ENCODE measurements at places on chromosomes 1 and 21.

- DNase-seq: no peak
These were observed 624.8 kb upstream of the PTBP2 start for GRCh38 chr1:96096613-96097321.

DNA sequence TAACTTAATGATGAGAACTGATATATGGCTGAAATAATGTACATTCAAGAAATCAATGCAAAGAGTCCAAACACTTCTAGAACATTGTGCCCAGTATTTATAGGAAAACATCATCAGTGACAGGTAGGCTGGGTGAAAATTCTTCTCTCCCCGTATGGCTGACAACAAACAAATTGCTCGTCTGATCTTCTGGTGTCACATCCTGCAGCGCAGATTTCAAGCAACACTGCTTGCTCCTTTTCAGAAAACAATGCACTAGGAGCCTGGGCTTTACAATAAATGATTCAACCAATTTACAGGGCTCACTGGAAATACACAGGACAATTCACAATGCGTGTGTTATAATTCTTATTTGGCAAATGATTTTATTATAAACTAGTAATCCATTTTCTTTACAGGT is 185.3 kb downstream of the RERE start:
- DNase-seq: no peak

DNA sequence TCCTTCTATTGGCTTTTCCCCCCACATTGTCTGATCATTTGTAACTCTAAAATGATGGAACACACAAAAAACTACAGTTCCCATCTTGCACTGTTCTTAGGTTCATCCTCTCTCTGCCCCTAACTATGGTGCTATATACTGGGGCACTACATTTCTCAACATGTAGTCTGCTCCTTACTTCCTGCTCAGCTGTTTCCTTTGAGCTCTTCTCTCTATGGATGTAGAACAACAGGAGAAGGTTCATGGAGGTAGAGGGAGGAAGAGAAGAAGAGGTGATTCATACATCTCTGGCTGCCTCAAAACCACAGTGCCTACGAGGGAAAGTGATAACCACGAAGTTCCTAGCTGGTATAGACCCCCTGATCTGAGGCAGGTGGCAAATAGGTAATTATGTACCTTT is 7.0 kb upstream of the C1orf146 start:
- no peak for DNase-seq

DNA sequence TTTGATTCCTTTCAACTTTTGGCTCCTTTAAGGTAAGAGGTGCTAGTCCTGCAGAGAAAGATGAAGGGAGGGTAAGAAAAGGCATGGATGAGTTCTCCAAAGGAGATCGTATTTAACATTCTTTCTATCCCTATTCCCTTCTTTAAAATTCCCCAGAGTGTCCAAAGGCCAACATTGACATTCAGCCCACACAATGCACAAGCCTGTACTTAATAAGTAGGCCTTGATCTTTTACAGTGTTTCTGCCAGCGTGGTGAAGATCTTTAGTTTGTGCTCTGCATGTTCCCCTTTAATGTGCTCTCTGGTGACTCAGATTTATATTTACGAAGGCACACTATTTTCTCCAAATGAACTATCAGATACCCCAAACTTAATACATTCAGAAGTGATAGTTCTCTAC is 582.5 kb upstream of the RGS18 start:
- DNase-seq: no peak

DNA sequence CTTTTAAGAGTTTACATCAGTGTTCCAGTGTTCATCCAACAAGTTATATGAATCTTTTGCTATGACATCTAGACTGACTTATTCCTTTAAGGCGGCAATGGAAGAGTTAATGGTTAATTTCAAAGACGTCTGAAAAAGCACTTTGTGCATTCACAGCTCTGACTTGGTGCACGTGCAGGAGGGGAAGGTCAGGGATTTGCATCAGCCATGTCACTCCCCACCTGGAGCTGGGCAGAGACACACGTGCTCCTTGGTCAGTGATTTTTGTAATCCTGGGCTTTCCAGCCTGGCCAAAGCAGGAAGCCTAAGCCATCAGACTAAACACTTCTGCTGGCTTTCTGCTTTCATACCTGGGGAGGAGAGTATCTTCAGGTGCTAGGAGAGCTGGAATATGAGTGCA is 96.3 kb downstream of the ST3GAL3 start:
- DNase-seq: no peak

GRCh38 chr1:246483569-246483933 is 23.5 kb downstream of the SMYD3 start:
- DNase-seq: no peak

GRCh38 chr1:23727362-23727811 is 15.9 kb upstream of the ELOA start:
- DNase-seq: no peak

DNA sequence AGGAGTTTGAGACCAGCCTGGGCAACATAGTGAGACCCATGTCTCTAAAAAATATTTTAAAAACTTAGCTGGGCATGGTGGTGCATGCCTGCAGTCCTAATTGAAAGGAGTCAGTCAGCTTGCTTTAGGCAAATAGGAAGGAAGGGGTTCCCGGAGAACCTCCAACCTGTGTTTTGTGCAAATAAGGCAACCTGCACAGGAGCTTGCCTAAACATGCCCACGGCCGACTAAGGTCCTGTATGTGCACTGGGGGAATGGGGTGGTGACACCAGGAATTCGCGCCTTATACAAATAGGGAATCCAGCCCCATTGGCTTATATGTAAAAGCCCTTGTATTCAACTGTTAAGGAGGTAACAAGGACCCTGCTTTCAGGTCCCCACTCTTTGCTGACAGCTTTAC is 429.2 kb upstream of the ZP4 start:
- DNase-seq: no peak

GRCh38 chr1:182600036-182600713 is 4.0 kb downstream of the RGS16 start:
- no peak for DNase-seq

DNA sequence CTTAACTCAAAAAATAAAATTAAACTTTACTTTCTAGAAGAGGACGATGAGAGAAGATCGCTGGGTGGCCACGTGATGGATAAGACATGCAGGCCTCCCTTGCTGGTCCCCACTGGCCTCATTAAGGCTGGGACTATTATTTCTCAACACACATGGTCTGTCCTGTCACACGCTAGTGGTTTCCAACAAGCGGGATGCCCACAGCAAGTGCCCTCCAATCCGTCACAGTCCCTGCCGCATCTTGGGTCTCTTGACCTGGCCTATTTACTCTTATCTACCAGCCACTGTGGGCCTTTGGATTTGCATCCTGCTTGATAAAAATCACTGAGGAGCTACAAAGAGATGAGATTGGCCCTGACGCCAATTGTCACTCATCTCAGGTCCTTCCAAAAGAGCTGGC is 30.0 kb downstream of the CAPZB start:
- no peak for DNase-seq

DNA sequence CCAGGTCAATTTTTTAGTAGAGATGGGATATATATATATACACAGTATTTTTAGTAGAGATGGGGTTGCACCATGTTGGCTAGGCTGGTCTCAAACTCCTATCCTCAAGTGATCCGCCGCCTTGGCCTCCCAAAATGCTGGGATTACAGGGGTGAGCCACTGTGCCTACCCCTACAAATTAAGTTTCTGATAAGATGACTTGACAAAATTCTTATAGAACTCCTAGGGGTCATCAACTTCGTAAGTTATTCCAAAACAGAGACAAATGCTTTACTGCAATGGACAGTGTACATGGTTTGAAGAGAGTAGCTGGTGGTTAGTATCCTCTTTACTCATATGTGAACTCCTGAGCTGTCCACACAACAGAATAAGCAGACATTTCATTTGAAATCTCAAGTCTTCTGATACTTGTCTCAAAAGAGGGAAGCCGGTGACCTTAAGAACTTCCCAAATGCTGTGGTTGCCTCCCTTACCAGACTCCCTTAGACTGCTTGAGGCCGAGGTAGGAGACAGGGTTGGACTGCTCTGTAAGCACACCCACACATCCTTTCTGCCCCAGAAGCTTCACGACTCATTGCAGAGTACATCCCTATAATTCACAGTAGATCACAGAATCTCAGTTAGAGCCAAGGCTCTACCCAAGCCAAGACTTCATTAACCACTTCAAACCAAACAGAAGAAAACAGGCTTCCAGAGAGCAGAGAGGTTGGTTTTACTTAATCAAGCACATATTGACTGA is 244.1 kb upstream of the IRF2BP2 start:
- no peak for DNase-seq

- DNase-seq: no peak
These were observed 18.5 kb upstream of the C1orf159 start for GRCh38 chr1:1134300-1134970.

- no peak for DNase-seq
These were observed 6.7 kb upstream of the ADARB1 start for GRCh38 chr21:45067462-45068285.

- DNase-seq: no peak
These were observed 263.4 kb downstream of the PLA2G4A start for GRCh38 chr1:187092104-187092503.

GRCh38 chr1:62358665-62359373 is 39.6 kb upstream of the KANK4 start:
- no peak for DNase-seq

DNA sequence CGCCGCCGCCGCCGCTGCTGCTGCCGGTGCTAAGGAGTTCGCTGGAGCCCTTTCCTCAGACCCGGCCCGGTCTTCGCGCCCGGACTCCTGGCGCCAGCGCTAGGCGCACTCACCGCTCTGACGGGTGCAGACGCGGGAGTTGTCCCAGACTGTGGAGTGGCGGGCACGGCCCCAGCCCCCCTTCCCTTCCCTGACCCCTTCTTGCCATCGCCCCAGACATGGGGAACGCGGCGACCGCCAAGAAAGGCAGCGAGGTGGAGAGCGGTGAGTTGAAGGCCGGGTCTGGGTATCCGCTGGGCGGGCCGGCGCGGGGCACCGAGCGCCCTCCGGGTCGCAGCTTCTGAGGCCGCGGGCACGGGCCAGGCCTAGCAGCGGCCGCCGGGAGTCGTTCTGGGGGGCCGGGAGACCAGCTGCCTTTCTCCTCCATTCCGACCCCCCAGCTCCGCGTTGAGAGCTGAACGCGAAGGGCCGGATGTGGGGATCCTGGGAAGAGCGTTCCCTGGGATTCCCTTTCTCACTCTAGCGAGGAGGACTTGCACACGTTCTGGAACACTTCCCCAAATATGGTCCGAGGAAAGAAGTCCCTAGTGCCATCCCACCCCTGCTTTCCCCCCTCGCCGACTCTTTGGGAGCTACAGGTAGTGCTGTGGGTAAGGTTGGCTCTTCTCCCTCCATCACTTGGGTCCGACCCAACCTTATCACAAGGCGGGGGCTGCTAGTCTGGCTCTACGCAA is 65.8 kb upstream of the PRKACB start:
- no peak for DNase-seq

- DNase-seq: no peak
These were observed 25.1 kb downstream of the SHCBP1L start for GRCh38 chr1:182927693-182928433.

- no peak for DNase-seq
These were observed 52.9 kb downstream of the MRPS6 start for GRCh38 chr21:34126269-34126668.

DNA sequence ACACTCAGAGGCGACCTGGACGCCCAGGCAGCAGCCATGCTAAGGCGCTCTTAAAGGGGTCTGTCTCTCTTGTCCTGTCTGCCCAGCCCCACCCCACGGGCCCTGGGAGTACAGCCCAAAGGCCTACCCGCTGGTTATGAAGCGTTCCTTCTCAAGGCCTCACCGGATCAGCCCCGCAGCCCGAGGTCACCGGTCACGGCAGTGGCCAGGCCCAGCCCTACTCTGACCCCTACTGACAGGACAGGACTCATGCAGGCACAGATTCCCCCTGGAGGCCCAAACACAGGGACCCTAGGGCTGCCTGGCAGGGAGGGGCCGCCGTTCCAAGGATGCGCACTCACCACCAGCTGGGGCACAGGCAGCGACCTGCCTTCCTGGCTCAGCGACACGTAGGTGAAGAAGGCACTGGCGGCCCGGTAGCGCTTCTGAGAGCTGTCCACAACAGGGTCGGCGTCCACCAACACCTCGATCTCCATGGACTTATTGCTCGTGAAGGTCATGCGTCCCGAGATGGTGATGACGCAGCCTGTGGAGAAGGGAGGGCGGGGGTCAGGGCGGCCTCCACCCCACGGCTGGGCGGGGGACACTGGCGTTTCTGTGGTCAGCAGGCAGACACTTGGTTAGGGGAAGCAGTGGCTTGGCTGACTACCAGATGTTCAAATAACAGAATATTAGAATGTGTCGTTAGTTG is 20.0 kb upstream of the GPR153 start:
- DNase-seq: no peak

DNA sequence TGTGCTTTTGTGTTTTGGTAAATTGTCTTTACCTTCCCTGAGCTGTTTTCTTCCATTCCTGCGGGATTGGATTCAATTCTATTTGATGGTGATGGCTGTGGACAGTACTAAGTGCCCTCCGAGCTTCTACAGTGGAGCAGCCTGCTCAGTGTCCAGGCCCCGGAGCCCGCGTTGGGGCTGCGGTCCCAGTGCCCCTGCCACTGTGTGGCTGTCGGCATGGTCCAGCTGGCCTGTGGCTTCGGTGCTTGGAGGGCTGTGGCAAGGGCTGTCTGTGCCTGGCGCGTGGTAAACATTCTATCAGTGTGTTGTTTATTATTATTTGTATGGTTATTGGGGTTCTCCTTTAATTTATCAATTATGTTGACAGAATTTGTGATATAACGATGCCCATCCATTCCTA is 109.1 kb upstream of the COL6A1 start:
- no peak for DNase-seq

DNA sequence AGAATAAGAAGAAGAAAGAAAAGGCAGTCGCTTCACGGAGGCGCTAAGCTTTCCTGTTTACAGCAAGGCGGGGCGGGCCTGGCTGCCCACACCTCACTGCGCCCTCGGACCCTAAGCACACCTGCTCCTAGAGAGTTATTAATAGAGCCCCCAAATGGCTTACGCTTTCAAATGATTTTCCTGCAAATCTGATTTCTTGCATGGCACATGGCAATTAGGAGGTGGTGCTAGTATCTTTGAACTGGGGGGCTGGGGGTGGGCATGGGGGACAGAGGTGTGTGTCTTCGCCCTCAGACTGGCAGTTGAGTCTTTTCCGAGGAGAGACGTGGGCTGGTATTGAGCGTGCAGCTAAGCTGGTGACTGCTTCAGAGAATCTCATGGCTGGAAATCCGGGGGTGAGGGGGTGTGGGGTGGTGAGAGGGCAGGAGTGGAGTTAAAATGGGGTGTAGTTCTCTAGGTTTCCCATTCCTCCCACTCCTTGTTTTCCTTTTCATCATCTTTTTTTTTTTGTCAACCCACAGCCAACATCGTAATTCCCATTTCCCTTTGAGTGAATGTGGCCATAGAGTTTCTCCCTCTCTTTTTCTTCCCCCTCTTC is 1.3 kb downstream of the S1PR1 start:
- peak; percentile 53 for DNase-seq

GRCh38 chr21:38938343-38938742 is 132.6 kb downstream of the ETS2 start:
- no peak for DNase-seq

DNA sequence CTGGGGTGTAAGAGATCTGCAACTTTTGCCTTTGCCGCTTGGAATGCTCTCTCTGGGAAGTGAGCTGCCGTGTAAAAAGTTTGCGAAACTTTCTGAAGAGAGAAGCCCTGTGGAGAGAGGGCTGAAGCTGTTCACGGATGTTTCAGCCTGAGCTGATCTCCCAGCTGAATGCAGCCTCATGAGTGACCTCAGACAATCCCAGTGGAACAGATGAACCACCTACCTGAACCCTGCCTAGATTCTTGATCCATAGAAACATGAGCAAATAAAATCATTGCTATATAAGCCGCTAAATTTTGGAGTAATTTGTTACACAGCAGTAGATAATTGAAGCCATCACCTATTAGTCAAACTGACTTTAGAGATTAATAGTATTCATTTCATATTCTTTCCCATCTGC is 4.4 kb upstream of the ALG6 start:
- no peak for DNase-seq

GRCh38 chr1:199096591-199096990 is 457.8 kb downstream of the PTPRC start:
- no peak for DNase-seq
